Thoracic aorta (tissue), 2 donors: ENCODE measurements at places on chromosomes 1 and 21.

- DNase-seq, result no peak
- H3K27ac ChIP-seq, result no peak overlapping the region
- H3K4me3 ChIP-seq, result no peak overlapping the region
- no peaks in the 10 kb centered on the region for H3K36me3 ChIP-seq
These were observed 9.8 kb downstream of the MIXL1 start for GRCh38 chr1:226233293-226233692.

GRCh38 chr1:114037962-114038816 is 58.9 kb downstream of the OLFML3 start:
- no peaks in the 10 kb centered on the region for H3K27me3 ChIP-seq
- no peaks in the 10 kb centered on the region for H3K36me3 ChIP-seq
- no peak for DNase-seq
- H3K4me3 ChIP-seq, result no peak overlapping the region

- no peaks in the 10 kb centered on the region for H3K36me3 ChIP-seq
- no peak overlapping the region for H3K27ac ChIP-seq
- no peaks in the 10 kb centered on the region for H3K4me1 ChIP-seq
These were observed 184.0 kb upstream of the C1orf174 start for GRCh38 chr1:4084048-4084431.

GRCh38 chr1:101781201-101781831 is 215.4 kb downstream of the OLFM3 start:
- H3K4me3 ChIP-seq, result no peak overlapping the region
- H3K36me3 ChIP-seq, result no peaks in the 10 kb centered on the region
- H3K27me3 ChIP-seq, result no peaks in the 10 kb centered on the region
- no peaks in the 10 kb centered on the region for H3K4me1 ChIP-seq
- DNase-seq, result no peak

DNA sequence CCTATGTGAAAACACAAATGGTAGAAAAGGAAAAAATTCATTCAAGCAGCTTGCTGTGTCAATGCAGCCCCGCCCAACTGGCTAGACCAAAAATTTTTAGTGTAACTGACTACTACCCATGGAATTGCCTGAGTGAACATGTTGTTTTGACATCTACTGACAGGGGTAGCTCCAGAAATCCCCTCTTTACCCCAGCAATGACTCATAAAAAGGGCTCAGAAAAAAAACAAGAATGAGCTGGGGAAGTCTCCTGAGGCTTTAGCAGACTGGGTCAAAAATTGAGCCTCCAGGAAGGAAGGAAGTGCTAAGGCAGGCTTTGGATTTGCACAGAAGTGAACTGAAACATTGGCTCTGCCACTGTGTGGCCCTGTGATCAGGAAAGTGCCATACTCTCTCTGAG is 24.4 kb upstream of the FGGY start:
- H3K27ac ChIP-seq, result peak overlapping the region; percentile 52
- H3K27me3 ChIP-seq, result no peaks in the 10 kb centered on the region
- no peak for DNase-seq
- no peaks in the 10 kb centered on the region for H3K36me3 ChIP-seq

- H3K4me1 ChIP-seq, result no peaks in the 10 kb centered on the region
- no peak overlapping the region for H3K4me3 ChIP-seq
- H3K27me3 ChIP-seq, result no peaks in the 10 kb centered on the region
- no peaks in the 10 kb centered on the region for H3K36me3 ChIP-seq
- H3K27ac ChIP-seq, result no peak overlapping the region
- DNase-seq, result no peak
These were observed 83.0 kb upstream of the GNG12 start for GRCh38 chr1:67916140-67916886.

- H3K4me3 ChIP-seq, result no peak overlapping the region
- no peak overlapping the region for H3K27ac ChIP-seq
- DNase-seq, result no peak
- peaks cover 3% of the 10 kb centered on the region for H3K4me1 ChIP-seq
- H3K36me3 ChIP-seq, result no peaks in the 10 kb centered on the region
- no peaks in the 10 kb centered on the region for H3K27me3 ChIP-seq
These were observed 24.9 kb downstream of the MT1HL1 start for GRCh38 chr1:236979149-236979900.

DNA sequence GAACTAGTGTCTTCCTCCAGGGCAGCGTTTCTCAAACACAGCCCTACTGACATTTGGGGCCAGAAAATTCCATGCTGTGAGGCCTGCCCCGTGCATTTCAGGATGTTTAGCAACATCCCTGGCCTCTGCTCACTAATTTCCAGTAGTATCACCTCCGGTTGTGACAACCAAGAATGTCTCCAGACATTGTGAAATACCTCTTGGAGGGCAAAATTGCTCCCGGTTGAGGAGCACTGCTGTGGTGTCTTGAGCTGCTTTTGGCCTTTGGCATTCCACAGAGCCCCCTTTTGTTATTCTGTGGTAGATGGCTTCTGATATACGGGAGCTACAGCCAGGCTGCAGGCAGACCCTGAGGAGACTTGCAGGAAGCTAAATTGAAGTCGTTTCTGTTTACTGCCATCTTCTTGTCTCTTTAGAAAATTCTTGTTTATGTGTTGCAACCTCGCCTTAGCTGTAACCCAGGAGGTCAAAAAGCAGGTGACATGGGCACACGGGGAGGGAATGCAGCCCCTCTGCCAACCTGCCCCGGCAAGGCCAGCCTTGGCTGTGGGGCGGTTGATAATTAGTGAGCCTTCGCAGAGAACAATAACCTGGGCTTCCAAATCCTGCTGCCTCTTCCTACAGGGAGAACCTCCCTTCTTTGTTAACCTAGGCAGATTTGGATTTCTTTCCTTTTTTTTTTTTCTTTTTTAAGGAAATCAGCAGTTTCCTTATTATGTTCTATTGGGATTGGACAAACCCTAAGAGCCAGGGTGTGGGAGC is 74.7 kb upstream of the AKT3 start:
- H3K4me3 ChIP-seq, result no peak overlapping the region
- H3K36me3 ChIP-seq, result no peaks in the 10 kb centered on the region
- H3K27ac ChIP-seq, result no peak overlapping the region
- no peaks in the 10 kb centered on the region for H3K27me3 ChIP-seq

GRCh38 chr1:187624812-187625545 is 796.2 kb downstream of the PLA2G4A start:
- no peak for DNase-seq
- H3K27me3 ChIP-seq, result no peaks in the 10 kb centered on the region
- no peaks in the 10 kb centered on the region for H3K36me3 ChIP-seq
- H3K4me1 ChIP-seq, result no peaks in the 10 kb centered on the region
- no peak overlapping the region for H3K27ac ChIP-seq
- H3K4me3 ChIP-seq, result no peak overlapping the region

DNA sequence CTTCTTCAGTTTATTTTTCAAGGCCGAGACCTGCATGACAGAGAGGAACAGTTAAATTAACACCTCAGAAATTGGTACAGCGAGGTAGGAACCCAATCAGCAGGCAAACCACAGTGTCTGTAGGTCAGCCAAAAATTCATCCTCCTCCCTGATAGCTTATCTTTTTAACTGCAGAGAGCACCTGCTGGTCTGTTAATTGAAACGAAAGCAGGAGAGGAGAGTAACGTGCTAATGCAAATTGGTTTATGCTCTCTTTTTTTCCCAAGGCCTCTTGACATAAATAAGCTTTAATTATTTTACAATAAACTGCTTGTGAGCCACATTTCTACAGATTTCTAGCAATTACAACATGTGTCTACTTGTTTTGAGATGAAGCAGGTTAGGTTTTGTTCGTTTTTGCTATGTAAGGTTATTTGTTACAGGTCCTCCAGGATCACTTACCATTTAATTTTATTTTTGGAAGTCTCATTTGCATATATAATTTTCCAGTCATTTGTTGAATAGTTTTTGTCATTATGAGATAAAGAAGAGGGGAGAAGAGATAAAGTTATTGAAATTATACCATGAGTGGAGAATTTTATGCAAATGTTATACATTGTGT is 179.9 kb downstream of the DENND1B start:
- no peaks in the 10 kb centered on the region for H3K4me1 ChIP-seq
- H3K4me3 ChIP-seq, result no peak overlapping the region
- H3K36me3 ChIP-seq, result no peaks in the 10 kb centered on the region
- no peak overlapping the region for H3K27ac ChIP-seq

- no peak overlapping the region for H3K27ac ChIP-seq
- no peak overlapping the region for H3K4me3 ChIP-seq
- no peaks in the 10 kb centered on the region for H3K36me3 ChIP-seq
- peaks cover 5% of the 10 kb centered on the region for H3K4me1 ChIP-seq
These were observed 5.0 kb downstream of the TESK2 start for GRCh38 chr1:45485949-45486348.

GRCh38 chr1:234710381-234710780 is 100.4 kb upstream of the IRF2BP2 start:
- no peaks in the 10 kb centered on the region for H3K36me3 ChIP-seq
- no peak for DNase-seq
- H3K27me3 ChIP-seq, result no peaks in the 10 kb centered on the region
